ENCODE measurements at places on chromosomes 2 and 18. TPM values are rescaled to one million over a fixed set of nuclear protein-coding genes. Genes with fewer than 3 reads are reported as not detected.
A peak's percentile ranks its signal among the peaks of the same experiment; 100 is the strongest.

DNA sequence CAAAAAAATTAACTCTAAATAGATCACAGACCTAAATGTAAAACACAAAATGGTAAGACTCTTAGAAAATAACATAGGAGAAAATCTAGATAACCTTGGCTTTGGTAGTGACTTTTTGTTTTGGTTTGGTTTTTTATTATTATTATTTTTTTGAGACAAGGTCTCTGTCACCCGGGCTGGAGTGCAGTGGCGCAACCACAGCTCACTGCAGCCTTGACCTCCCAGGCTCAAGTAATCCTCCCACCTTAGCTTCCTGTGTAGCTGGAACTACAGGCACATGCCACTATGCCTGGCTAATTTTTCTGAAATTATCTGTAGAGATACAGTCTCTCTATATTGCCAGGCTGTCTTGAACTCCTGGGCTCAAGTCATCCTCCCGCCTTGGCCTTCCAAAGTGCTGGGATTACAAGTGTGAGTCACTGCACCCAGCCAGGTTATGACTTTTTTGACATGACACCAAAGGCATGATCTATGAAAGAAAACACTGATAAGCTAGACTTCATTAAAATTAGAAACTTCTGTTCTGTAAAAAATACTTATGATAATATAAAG is 88.0 kb downstream of the HNRNPLL start:
- no peak overlapping the region for H3K27ac ChIP-seq
- H3K27me3 ChIP-seq, result no peaks in the 10 kb centered on the region
- no peaks in the 10 kb centered on the region for H3K4me1 ChIP-seq
- DNase-seq, result no peak
- H3K4me3 ChIP-seq, result no peak overlapping the region

- H3K27me3 ChIP-seq, result no peaks in the 10 kb centered on the region
- H3K4me1 ChIP-seq, result no peaks in the 10 kb centered on the region
- H3K4me3 ChIP-seq, result no peak overlapping the region
- no peak for DNase-seq
- H3K36me3 ChIP-seq, result no peaks in the 10 kb centered on the region
Observed at GRCh38 chr18:9354256-9354655, 19.7 kb downstream of the TWSG1 start.

- no peaks in the 10 kb centered on the region for H3K36me3 ChIP-seq
- H3K4me3 ChIP-seq, result no peak overlapping the region
- no peak for DNase-seq
- peaks cover 20% of the 10 kb centered on the region for H3K4me1 ChIP-seq
- peaks cover 58% of the 10 kb centered on the region for H3K27me3 ChIP-seq
Observed at GRCh38 chr2:176103194-176103593, 3.6 kb downstream of the HOXD12 start.

DNA sequence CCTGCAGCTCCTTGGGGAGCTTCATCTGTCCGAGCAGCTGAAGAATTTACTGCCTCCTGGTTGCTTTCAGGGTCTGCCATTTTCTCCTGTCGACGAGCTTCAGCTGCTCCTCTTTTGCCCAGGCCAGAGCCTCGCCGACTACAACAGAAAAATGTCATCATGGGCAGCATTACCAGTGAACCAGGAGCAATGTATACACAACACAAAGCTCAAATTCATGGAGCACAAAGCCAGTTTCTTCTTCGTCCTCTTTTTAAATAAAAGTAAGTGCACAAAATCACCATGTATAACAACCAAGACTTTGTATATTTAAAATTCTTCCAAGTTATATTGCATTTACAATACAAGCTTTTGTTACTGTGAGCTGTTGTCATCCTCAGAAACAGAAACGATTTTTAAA is 85.0 kb downstream of the TRIP12 start:
- no peak overlapping the region for H3K27ac ChIP-seq
- peaks cover 22% of the 10 kb centered on the region for H3K36me3 ChIP-seq
- no peak overlapping the region for H3K4me3 ChIP-seq

Gene MLPH
- 0.36 TPM for total RNA-seq

DNA sequence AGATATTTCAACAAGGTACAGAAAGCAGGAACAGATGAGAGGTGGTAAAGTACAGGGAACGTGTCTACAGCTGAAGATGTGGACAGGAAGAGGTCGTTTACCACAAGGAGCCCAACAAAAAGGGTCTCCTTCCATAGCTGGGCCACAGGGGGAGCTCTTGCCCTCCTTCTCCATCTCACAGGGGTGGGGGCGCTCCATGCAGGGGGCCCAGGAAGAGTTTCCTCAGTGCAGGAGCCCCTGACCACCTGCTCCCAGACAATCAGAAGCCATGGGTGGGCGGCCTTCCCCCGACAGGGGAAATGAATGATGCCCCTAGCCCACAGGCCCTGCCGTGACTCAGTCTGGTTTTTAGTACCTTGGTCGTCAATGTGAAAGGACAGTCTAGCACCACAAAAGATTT is 163.6 kb upstream of the ZNF516 start:
- DNase-seq, result peak; percentile 56
- no peak overlapping the region for H3K4me3 ChIP-seq
- no peak overlapping the region for H3K27ac ChIP-seq
- peaks cover 3% of the 10 kb centered on the region for H3K27me3 ChIP-seq

Data from endothelial cell (in vitro differentiated cells).